ENCODE measurements at places on chromosomes 1 and 21.

- no peak for DNase-seq
These were observed 50.5 kb downstream of the SIK1 start for GRCh38 chr21:43376478-43376882.

DNA sequence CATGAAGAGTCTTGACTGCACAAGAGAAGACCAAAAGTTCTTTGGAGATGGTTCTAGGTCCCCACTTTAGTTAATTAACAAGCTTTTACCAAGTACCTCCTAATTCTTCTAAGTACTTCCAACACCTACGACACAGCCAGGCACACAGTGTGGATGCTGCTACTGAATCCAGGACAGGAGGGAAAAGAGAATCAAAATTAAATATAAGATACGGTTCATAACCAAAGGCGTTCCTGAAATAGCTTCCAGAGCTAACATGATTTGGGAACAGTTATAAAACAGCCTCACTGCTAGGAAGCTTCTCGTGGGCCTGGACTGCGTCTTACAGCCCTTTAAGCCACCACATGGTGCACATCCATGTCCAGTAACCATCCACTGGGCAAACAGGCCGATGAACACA lies 75.0 kb downstream of the CD34 start:
- DNase-seq = no peak

GRCh38 chr1:66044912-66045311 lies 252.2 kb downstream of the PDE4B start:
- DNase-seq = no peak

DNA sequence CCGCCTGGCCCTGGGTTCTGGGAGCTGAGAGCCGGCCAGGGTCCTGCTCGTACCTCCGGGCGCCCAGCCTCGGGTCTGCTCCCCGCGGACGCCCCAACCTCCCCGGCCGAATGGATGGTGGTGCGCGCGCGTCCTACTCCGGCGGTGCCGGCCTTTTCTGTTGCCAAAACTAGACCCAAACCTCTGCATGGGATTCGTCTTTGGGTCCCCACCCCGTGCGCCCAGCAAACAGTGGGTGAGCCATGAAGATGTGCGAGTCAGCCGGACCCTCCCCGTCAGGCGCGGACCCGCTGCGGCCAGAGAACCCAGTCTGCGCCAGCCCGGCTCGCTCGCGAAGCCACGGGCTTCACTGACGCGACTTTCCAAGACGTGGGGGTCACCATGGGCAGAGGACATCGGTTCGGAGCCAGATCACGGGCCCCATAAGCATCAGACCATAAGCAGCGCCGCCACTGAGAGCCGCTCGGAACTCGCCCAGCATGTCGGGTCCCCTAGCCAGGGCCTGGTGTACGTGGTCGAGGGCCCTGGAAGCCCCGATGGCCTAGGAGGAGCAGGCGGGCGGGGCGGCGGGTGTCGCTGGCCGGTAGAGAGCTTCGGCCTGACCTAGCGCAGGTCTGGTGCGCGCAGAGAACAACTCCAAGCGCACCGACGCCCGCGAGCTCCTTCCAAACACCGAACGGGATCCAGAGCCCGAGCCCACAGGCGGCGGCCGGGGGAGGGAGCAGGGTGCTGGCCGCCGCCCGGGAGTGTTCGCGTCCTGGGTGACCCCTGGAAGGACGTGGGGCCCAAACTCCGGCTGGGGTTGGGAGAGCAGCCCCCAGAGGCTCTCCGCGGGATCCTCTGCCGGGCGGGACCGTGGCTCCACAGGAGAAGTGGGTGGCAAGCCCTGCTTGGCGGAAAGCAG lies 1.0 kb upstream of the TP73 start:
- DNase-seq = no peak

- DNase-seq = no peak
These were observed 4.5 kb downstream of the LAPTM5 start for GRCh38 chr1:30753118-30753517.

DNA sequence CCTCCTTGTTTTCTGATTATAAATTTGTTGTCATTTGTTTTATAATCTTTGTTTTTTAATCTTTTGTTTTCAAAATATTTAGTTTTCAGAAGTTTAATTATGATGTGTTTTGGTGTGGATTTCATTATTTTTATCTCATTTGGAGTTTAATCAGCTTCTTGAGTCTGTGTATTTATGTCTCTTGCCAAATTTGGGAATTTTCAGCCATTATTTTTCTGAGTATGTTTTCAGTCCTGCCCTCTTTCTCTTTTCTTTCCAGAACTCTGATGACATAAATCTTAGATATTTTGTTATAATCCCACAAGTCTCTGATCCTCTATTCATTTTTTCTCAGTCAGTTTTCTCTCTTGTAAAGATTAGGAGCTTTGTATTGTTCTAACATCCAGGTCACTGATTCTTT lies 89.8 kb downstream of the RHOU start:
- DNase-seq = no peak

DNA sequence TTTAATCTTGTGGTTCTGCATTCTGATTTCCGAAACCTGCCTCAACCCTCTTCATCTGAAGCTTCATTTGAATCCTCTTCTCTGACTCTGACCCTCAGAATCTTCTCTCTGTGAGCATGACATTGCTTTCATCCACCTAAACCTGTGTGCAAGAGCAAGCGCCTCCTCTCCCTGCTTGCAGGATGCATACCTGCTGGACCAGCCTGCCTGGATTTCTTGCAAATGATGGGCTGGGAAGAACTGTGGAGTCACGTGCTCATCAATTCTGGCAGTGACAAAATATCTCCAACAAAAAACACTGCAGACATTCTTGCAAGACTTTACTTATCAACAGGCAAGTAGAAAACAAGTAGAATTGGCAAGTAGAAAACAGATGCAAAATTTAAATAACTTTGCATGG lies 20.8 kb upstream of the SLC35F3 start:
- DNase-seq = no peak

DNA sequence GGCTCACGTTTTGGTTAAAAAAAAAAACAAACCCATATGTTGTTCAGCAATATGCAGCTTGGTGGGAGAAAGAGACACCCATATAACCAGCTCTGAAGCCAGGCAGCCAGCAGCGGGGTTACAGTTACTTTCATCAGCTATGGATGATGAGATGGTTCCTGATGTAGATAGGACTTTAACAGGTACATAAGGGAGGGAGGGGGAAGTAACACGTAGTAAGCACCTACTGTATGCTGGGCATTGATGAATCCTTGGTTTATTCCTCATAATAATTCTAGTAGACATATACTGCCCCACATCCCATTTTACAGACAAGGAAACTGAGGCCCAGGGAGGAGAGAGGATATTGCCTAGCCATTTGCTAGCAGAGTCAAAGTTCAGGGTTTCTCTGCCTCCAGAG lies 2.0 kb downstream of the SLC1A7 start:
- no peak for DNase-seq

DNA sequence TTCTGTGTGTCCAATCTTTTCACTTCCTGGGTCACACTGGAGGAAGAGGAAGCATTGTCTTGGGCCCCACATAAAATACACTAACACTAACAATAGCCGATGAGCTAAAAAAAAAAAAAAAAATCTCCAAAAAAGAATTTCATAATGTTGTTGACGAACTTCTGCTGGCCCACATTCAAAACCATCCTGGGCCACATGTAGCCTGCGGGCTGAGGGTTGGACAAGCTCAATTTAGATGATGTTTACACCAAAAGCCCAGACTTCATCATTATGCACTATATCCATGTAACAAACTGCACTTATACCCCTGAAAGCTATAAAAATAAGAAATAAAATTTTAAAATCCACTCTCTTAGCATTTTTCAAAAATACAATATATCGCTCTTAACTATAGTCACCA lies 187.8 kb upstream of the PTBP2 start:
- DNase-seq = no peak

GRCh38 chr1:156970017-156970416 lies 49.6 kb downstream of the LRRC71 start:
- no peak for DNase-seq

DNA sequence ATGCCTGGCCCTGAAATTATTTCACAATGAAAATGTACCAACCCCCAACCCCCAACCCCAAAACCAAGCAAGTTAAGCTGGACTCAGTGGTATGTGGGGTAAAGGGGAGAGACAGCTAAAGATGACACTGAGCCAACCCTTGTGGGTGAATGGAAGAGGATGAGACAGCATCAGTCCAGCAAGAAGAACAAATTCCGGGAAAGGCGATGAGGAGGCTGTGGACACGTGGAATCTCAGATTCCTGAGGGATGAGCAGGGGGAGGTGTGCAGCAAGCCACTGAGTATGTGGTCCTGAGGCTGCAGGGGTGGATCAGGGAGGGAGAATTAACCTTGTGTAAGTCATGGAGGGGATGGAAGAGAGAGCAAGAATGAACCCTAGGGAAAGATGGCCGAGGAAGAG lies 14.4 kb upstream of the ZNF362 start:
- DNase-seq = no peak

- DNase-seq = no peak
These were observed 137.6 kb upstream of the RNPC3 start for GRCh38 chr1:103387898-103388297.

DNA sequence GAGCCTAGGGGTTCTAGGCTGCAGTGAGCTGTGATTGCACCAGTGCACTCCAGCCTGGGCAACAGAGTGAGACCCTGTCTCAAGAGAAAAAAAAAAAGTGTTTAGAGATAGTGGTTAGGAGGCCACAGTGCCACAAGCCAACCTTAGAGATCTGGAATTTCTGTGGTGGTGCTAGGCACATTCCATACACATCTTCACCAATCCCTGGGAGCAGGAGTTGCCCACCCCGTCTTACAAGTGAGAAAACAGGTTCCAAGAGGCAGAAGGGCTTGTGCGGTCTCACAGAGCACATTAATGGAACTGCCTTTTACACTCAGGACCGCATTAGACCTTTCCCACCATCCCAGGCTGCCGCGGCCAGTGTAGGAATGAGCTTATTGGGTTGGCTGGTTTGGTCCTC lies 93.2 kb downstream of the EPHB2 start:
- DNase-seq = no peak

DNA sequence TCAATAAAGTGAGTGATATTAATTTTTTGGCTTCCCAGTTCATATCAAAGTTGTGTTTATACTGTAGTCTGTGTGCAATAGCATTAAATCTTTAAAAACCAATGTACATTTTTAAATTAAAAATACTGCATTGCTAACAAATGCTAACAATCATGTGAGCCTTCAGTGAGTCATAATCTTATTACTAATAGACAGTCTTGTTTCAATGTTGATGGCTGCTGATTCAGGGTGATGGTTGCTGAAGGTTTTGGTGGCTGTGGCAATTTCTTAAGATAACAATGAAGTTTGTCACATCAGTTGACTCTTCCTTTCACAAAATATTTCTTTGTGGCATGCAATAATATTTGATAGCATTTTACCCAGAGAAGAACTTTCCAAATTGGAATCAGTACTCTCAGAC lies 109.0 kb downstream of the ZMYM4 start:
- no peak for DNase-seq

- DNase-seq = no peak
These were observed 8.8 kb upstream of the INSL5 start for GRCh38 chr1:66809736-66810326.

GRCh38 chr1:206655471-206655882 lies 20.1 kb downstream of the DYRK3 start:
- DNase-seq = peak; percentile 19

GRCh38 chr1:58031416-58031815 lies 515.1 kb downstream of the OMA1 start:
- DNase-seq = no peak

DNA sequence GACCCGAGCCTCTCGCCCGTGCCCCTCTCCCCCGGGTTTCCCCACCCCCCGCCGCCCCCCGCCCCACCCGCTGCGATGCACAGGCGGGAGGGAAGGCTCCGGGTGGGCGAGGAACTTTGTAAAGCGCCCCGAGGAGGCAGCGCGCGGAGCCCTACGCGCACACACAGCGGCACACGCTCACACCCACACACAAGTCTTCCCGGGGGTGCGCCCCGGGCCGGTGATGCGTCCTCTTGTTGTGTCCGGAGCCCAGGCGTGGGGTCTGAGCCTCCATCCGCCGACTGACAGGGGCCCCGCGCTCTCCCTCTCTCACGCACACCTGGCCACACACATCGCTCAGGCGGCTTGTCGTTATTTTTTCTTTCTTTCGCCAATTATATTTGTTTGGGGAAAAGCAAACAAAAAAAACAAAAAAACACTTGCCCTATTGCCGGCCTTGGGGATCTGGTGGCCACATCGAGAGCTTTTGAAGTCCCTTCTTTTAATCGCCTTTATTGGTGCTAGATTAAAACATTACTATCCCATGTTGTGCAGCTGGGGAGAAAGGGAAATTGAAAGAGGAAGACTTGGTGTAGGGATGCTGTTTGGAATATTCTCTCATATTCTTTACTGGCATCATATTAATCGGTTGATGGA lies 770 bp downstream of the NTNG1 start:
- peak; percentile 64 for DNase-seq

- no peak for DNase-seq
These were observed 22.0 kb downstream of the SLC37A1 start for GRCh38 chr21:42535602-42536171.

DNA sequence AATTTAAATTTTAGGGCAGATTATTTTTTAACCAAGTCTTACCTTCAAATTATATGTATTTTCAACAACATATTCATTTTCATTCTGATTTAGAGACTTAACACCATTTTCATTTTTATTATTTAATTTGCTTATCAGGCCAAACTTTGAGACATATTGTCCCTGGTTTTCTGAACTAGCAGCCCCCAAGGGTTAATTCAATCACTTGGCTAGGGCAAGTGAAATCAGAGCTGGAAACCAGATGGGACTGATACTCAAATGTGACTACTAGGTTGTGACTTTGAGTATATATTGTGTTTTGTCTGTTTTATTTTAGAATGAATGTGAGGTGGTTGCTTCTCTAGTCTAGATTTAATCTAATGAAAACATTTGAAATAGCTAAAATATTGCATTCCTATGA lies 198.9 kb upstream of the PTGFR start:
- no peak for DNase-seq

DNA sequence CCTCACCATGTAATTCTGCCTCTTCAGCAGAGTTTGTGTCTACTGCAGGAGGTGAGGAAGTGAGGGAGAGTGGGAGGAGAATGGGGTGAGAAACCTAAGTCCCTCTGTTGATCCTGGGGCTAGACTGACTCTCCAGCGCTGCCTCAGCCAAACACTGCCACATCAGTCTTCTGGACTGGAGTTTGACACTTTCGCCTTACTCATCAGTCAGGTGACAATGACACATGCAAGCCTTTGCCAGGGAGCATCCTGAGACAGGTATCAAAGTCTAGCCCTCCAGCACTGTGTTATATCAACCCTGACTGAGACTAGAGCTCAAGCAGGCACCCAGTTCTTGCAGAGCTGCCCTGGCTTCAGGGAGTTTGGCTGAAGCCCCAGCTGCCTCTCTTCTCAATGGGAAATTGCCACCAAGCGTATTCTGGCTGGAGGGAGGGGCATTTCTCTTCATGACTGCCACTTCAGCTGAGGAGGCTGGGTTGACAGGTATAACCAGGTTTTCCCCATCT lies 33.3 kb upstream of the SUCO start:
- DNase-seq = peak; percentile 10

GRCh38 chr1:101044749-101045148 lies 19.2 kb upstream of the DPH5 start:
- DNase-seq = no peak

GRCh38 chr1:207885129-207886032 lies 25.5 kb downstream of the CD34 start:
- peak; percentile 70 for DNase-seq

- DNase-seq = peak; percentile 54
These were observed 6.1 kb upstream of the RNF223 start for GRCh38 chr1:1080122-1080757.

GRCh38 chr1:185281245-185281644 lies 35.8 kb downstream of the IVNS1ABP start:
- DNase-seq = no peak
